ENCODE measurements at places on chromosomes 7 and 10.

- no peak for DNase-seq
These were observed 161.1 kb upstream of the ZMIZ1 start for GRCh38 chr10:78907551-78908211.

DNA sequence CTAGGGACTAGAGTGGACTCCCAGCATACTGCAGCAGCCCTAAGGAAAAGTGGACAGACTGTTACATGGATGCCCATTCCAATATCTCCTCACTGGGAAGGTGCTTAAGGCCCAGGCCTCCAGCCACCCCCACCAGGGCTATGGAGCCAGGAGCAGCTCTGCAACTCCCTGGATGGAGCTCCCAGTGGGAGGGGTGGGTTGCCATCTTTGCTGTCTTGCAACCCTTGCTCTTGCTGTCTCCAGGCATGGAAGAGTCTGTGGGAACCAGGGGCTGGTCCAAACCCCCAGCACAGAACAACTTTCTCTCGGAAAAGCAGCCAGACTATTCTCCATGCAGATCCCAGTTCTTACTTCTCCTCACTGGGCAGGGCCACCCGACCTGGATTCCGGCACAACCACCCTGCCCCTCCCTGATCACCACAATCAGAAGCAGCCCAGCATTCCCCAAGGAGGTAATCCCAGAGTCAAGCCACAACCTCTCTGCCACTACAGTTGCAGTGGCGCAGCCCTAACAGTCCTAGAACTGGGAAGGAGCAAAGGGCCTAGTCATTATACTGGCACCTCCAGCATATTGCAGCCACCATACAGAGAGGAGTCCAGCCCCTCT, 41.8 kb upstream of the ZNF488 start:
- no peak for DNase-seq

DNA sequence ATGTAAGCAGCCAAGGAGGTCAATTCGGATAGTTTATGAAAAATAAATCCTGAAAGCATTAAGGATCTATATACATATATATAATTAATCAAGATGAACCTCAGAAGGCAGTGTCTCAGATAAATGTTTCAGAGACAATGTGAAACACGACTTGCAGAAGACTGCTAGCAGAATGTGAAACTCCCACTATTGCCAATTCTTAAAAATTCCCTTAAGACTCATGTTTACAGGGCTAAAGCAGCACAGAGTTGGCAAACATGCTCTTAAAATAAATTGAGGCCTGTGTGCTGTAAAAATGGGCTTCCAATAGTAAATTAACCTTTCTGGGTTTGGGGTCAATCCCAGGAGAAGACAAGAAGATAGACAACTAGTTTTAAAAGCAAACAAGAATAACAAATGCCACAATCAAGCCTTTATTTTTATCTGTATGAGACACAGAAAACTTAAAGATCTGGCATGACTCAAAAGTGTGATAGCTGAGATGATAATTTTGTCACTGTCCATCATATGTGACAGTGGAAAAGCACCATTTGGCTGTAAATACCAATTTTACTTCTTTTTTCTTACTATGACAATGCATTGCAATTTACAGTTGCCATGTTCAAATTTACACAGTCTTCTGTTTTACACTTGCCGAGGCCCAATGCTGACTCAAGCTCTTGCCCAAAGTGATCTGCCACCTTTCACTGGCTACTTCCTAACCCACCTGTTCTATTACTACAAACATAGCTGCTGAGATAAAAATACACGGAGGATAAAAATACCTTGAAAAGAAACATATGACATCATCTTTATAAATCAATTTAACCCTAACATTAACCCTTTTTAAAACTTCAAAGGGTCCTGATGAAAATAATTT, 78.6 kb downstream of the CHCHD3 start:
- DNase-seq = no peak

DNA sequence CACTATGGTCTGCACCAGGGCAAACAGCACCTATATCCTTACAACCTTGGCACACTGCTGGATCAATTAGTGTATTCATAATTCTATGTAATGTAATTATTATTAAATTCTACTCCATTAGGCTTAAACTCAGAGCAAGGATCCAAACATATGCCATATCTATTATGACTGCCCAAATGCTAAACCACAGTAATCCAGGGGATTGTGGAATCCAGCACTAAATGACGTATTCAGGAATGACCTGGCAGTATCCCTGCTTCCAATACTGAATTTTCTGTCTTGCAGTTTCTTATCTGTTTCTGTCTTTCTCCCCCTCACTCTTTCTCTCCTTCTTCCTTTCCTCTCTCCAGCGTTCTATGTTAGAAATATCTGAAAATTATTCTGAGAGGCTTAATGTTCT, 16.5 kb upstream of the UBE2D1 start:
- no peak for DNase-seq

DNA sequence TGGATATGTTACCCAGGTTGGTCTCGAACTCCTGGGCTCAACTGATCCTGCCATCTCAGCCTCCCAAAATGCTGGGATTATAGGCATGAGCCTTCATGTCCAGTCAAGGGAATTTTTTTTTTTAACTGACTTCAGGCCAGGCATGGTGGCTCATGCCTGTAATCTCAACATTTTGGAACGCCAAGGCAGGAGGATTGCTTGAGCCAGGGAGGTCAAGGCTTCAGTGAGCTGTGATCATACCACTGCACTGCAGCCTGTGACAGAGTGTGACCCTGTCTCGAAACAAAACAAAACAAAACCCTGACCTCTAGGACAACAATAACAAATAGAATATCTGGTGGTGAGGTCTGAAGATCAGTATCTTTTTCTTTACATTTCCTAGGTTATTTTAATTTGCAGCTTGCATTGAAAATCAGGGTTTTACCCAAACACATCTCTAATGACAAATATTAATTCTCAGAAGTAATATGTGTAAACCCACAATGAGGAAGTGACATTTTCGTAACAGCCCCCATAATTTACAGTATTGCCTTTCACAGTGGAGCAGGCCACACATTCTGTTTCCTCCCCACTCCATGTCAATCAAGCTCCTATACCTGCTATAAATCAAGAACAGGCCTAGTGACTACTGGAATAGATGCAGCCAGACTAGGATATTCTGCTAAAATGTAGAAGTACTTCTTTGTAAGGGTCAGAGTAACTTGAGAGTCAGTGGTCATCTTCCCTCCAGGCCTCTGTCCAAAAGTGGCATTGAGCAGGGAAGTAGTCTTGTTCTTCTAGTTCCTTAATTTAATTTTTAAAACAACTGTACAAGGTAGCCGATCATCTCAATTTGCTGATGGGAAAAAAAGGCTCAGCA, 43.3 kb upstream of the ECHDC3 start:
- DNase-seq = no peak

DNA sequence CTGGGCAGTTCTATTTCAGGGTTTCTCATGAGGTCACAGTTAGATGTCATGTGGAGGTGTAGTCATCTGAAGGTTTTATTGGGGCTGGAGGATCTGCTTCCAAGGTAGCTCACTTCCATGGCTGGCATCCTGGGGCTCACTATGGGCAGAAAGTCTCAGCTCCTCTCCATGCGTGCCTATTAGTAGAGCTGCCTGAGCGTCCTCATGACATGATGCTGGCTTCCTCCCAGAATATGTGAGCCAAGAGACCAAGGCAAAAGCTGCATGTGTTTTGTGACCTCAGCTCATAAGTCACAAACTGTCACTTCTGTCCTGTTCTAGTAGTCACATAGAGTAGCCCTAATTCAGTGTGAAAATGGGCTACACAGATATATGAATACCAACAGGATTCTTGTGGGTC, 524.4 kb downstream of the SUGCT start:
- no peak for DNase-seq

DNA sequence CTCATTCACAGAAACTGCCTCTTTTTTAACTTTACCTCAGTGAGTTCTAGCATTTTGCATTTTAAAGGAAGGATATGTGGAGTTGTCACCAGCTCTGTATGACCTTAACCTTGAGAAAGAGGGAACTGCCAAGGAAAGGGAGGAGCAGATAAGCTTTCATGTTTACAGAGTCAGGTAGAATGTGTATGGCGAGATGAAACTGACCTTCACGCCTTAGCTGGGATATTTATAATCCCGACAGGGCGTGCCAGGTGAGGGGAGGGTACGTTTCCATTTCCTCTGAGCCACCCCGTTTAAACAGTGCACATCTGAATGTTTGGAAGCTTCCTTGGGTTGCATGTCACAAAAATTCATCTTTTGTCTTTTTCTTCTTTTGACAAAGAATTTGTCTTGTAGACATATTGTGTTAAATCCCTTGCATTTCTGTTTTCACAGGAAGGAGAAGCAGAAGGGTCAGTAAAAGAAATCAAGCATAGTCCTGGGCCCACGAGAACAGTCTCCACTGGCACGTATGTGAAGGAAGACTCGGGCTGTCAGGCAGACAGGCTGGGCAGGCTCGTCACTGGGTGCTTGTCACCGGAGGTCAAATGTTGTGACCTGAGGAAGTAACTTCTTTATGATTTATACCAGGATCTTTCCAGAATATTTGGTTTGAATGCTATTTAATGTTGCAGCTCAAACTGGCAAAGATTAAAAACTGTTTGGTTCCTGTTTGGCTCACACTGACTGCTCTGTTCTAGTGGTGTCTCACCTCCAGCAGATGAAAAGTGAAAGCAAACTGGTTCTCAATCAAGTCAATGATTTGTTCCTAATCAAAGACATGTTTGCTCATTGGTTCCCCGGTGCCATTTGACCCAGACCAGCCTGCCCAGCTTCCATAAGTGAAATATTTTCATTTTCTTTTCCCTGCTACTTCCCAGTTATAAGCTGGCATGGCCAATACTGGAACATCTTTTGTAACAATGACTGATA, 16.2 kb downstream of the OPTN start:
- no peak for DNase-seq

DNA sequence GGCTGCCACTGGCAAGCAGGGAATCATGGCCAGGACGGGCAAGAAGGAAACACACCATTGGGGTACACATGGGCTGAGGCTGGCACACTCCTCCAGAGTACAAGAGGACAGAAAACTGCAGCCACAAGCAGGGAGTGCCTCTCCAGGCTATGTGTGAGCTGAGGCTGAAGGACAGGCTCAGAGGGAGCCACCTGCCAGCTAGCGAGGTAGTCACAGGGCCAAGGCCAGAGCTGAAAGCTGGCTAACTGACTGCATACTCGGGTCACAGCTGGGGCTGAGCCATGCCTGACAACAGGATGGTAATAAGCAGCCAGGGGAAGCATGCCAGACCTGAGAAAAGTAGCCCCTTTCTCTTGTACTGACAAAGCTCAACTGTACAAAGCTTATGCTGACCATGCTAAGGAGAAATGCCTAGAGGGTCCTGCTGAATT, 52.0 kb downstream of the KIF5B start:
- no peak for DNase-seq

- DNase-seq = no peak
These were observed 681.3 kb downstream of the TNS3 start for GRCh38 chr7:46900312-46901263.

DNA sequence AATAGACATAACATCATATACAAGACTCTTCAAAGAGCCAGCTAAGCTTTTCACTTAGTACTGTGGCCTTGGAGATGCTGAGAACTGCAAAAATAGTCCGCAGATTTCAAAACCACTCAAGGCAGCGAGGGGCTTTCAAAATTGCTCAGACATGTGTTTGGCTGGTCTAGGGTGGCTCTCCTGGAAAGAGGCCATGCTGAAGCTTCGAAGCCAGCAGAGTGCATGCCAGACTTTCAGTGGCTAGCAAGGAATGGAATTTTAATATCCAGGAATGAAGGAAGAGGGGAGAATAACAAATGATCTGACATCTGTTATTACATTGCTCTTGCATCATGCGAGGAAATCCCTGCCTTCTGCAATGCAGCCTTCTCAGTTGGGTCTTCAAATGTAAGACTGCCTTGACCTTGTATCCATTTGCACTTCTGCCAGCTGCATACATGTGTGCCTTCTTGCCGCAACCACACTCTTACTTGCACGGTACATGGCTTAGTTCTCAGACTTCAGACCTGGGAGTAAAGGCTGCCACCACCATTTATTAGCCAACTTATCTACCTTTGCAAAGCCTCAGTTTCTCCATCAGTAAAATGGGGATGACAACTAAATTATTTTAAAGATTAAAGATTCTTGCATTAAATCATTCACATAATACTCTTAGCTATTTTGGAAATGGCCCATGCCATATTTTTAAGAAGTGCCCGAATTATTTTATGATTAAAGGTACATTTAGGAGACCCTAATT, 55.9 kb downstream of the ITIH5 start:
- peak; percentile 52 for DNase-seq

- DNase-seq = no peak
These were observed 314.1 kb downstream of the WDR11 start for GRCh38 chr10:121165276-121165675.

DNA sequence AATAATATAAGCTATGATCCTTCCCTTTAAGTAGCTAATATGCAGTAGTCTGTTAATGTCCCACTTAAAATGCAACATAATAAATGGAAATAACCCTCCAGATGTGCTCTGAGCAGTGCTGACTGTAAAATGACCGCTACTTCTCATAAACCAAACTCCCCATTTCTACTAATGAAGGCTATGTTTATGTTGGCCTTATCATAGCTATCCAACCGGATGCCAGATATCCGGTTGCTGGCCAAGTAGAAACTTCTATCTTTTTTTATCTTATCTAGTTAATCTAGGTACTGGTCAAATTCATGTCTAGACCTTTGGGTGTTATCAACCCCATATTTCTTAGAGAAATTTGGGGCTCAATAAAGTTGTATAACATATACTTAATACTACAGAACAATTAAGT, 56.6 kb downstream of the CHRM2 start:
- no peak for DNase-seq

DNA sequence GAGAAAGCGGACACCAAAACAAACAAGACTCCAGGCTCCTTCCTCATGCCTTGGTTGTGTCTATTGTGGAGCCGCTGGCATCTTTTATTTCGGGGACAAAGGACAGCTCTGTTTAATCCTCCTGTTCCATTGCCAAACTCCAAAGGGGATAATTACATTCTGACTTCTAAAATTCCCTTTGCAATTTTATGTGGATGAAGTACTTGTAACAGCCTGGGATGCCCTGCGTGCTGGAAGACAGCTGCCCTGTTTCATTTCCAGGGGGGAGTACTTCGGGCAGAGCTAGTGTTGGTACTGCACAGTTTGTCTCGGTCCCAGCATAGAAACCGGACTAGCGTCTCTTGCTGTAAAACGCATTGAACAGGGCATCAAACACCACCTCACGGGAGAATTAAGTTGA, 90.9 kb downstream of the BAMBI start:
- no peak for DNase-seq

- DNase-seq = peak; percentile 32
These were observed 25.7 kb upstream of the CDK14 start for GRCh38 chr7:90570373-90570959.

- no peak for DNase-seq
These were observed 29.7 kb downstream of the ANXA8 start for GRCh38 chr10:47454008-47454779.

- no peak for DNase-seq
These were observed at the start of gene PIK3AP1 for GRCh38 chr10:96720422-96721206. TSS of gene PIK3AP1 (minus strand) at chr10:96720514. CDS start at chr10:96720394, 120 bp downstream.

- DNase-seq = no peak
These were observed 20.2 kb upstream of the BAIAP2L1 start for GRCh38 chr7:98420966-98421612.

GRCh38 chr7:4472728-4473127, 209.4 kb upstream of the FOXK1 start:
- DNase-seq = no peak

Measured in HCEC 1CT (cell line).